ENCODE measurements at places on chromosomes 11 and 22. TPM values are rescaled to one million over a fixed set of nuclear protein-coding genes. Genes with fewer than 3 reads are reported as not detected.

DNA sequence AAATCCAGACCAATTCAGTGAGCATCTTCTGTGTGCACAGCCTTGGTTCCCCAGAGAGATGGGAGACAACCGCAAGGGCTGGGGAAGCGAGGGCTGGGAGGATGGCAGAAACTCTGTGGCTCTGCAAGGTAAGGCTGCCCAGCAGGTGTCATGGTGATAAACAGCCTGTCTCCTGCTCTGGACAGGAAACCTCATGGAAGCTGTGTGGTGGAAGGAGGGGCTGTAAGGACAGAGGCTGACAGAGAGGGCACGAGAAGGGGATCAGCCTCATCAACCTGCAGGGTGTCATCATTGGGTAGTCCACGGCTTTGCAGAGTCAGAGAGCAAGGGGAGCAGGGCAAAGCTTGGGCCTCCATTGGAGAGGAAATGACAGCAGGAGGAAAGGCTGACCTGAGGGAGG is 138.4 kb upstream of the CADM1 start:
- H3K4me3 ChIP-seq, result no peak overlapping the region
- no peaks in the 10 kb centered on the region for H3K4me1 ChIP-seq
- no peak overlapping the region for H3K27ac ChIP-seq
- no peaks in the 10 kb centered on the region for H3K36me3 ChIP-seq

DNA sequence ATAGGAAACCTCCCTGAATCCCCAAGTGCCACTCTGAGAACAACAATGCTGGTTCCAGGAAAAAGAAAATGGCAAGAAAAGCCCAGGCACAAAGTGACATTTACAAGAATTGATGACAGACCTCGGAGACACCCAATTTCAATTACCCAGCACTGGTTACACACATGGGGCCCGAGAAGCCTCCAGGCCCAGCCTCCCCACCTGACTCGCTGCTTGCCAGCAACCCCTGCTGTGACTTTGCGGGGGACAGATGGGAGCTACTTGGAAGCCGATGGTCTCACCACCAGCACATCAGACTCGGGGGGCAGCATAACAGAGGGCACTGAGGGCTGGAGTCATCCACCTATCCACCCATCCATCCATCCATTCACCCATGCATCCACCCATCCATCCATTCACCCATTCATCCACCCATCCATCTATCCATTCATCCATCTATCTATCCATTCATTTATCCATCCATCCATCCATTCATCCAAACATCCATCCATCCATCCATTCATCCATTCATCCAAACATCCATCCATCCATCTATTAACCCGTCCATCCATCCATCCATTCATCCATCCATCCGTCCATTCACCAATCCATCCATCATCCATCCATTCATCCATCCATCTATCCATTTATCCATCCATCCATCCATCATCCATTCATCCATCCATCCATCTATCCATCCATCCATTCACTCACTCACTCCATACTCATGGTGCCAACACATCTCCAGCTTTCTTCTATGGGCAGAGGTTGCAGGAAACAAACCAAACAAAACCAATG is 567.6 kb downstream of the BRD1 start:
- no peaks in the 10 kb centered on the region for H3K36me3 ChIP-seq
- H3K4me1 ChIP-seq, result no peaks in the 10 kb centered on the region
- H3K27me3 ChIP-seq, result peaks cover 15% of the 10 kb centered on the region
- H3K4me3 ChIP-seq, result no peak overlapping the region
- H3K27ac ChIP-seq, result no peak overlapping the region

The SYT12 gene
- total RNA-seq, result 0.11 TPM

DNA sequence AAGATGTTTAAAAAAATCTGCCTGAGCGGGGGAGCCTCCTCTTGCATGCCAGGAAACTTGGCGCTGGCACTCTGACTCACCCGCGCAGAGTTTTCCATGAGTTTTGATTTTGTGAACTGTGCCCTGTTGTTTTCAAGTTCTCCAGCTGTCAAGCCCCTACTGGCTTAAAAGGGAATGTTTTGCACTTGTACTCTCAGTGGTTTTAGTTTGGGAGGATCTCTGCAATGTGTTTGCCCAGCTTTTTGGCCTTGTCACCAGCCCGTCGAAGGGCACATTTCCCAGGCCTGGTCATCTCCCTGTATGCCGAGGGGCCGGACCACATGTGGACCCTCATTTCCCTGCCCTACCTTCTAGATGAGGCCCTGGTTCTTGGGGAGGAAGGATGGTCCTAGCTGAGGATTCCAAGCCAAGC is 12.2 kb downstream of the MRGPRF start:
- no peaks in the 10 kb centered on the region for H3K36me3 ChIP-seq
- no peak overlapping the region for H3K27ac ChIP-seq
- no peaks in the 10 kb centered on the region for H3K27me3 ChIP-seq

DNA sequence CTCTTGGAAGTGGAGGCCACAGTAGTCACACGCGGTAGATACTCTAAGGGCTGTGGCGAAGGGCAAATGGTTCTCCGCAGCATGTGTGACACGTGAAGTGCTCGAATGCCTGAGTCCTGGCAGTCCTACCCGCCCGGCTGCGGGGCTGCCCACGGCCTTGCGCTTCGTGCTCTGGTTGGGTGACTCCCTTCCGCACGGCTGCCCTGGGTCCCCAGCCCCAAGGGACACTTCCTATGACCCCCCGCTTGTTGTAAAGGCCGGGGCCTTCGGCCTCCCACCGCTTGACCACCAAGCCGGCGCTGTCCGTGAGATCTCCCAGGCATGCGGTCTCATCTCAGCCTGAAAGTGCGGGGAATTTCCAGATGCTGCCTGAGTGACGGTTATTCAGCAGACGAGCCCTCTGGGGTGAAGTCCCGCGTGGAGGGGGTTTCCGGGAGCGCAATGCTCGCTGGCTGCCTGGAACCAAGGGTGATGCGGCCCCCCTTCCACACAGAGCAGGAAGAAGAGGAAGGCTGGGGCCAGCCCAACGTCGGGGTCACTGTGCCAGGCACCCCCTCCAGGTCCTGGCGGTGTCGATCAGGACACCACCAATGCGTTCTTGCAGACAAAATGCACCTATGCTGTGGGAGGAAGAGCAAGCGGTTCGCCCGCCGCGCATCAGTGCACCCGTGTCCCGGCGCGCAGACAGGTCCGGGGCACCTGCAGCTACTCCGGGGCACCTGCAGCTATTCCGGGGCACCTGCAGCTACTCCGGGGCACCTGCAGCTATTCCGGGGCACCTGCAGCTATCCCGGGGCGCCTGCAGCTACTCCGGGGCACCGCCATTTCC is 171.2 kb downstream of the OPCML start:
- no peaks in the 10 kb centered on the region for H3K36me3 ChIP-seq
- no peak overlapping the region for H3K4me3 ChIP-seq
- no peak for DNase-seq
- no peak overlapping the region for H3K27ac ChIP-seq
- no peaks in the 10 kb centered on the region for H3K27me3 ChIP-seq
- H3K4me1 ChIP-seq, result no peaks in the 10 kb centered on the region

DNA sequence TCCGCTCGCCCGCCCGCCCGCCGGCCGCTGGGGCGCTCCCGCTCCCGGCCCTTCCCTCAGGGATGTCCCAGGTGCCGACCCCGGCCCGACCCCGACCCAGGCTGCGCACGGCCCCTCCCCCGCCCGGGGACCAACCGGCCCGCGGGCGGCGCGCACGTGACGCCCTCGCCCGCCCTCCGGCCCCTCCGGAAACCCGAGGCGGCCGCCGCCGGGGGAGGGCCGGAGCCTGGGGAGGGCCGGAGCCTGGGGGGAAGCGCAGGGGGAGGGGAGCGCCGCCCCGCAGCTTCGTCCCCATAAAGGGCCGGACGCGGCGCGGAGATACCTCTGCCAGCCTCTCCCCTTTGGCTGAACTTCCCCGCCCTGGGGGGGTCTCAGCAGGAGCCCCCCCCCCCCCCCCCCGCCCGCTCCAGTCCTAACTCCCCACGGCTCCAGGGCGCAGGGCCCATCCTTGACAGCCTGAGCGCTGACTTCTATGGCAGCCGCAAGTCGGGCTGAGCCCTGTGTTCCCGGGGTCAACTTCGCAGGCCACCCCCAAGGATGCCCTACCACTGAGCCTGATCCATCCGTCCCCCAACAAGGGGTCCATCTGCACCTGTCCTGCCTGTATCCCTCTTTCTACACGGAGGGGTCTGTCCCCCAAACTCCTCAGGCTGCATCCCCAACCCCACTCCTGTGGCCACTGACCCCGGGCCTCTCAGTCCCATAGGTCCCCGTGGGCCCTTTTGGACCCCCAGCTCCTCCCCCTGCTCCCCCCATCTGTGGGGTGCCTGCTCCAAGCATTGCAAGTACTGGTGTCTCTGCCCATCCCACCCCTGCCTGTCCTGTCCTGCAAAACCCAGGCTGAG is at the start of gene MAPK12:
MAPK12 (minus strand) TSS at position 69 of the 845 bp plus-strand sequence. CDS start 174 bp downstream, outside the sequence.
- H3K4me1 ChIP-seq, result peaks cover 5% of the 10 kb centered on the region
- DNase-seq, result no peak
- no peaks in the 10 kb centered on the region for H3K36me3 ChIP-seq
- no peak within 1 kb of the TSS for H3K27ac ChIP-seq
- H3K27me3 ChIP-seq, result peaks cover 14% of the 10 kb centered on the region

The MIAT gene
- 19.7 TPM for total RNA-seq

DNA sequence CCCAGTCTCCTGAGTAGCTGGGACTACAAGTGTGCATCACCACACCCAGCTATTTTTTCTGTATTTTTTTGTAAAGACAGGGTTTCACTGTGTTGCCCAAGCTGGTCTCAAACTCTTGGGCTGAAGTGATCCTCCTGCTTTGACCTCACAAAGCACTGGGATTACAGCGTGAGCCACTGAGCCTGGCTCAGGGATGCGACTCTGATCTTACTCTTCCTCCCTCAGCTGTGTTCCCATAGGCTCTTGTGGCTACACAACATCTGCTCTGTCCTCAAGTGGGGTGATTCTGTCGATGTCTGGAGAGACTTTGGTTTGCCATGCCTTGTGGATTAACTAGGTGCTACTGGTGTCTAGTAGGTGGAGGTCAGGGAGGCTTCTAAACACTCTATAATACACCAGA is 127.0 kb upstream of the SERPIND1 start:
- no peak for DNase-seq
- no peak overlapping the region for H3K27ac ChIP-seq
- H3K27me3 ChIP-seq, result no peaks in the 10 kb centered on the region
- H3K4me1 ChIP-seq, result no peaks in the 10 kb centered on the region

GRCh38 chr11:120066738-120067437 is 71.0 kb downstream of the TRIM29 start:
- H3K4me1 ChIP-seq, result no peaks in the 10 kb centered on the region
- no peaks in the 10 kb centered on the region for H3K36me3 ChIP-seq
- no peak overlapping the region for H3K27ac ChIP-seq

GRCh38 chr11:86156397-86156955 is 87.6 kb upstream of the PICALM start:
- no peak overlapping the region for H3K4me3 ChIP-seq
- peaks cover 9% of the 10 kb centered on the region for H3K4me1 ChIP-seq
- no peaks in the 10 kb centered on the region for H3K36me3 ChIP-seq
- no peak for DNase-seq

The STK33 gene
- total RNA-seq, result 1.4 TPM

The SULT4A1 gene
- total RNA-seq, result 0.14 TPM

The LRRC55 gene
- not detected for total RNA-seq

DNA sequence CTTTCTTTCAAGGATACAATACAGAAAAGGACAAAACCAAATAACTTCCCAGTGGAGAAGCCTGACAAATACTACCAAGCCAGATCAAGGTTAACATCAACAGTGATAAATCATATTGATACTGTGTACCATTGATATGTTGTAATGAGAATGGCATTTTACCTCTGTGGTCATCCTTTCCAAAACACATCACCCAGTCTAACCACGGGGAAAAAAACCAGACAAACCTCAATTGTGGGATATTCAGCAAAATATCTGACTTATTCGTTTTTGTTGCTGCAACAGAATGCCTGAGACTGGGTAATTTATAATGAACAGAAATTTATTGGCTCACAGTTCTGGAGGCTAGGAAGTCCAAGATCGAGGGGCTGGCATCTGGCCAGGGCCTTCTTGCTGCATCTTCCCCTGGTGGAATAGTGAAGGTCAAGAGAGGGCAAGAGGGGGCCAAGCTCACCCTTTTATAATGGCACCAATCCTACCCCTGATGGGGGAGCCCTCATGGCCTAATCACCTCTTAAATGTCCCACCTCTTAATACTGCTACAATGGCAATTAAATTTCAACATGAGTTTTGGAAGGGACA is 66.1 kb downstream of the FAM76B start:
- H3K27ac ChIP-seq, result no peak overlapping the region
- no peaks in the 10 kb centered on the region for H3K36me3 ChIP-seq
- H3K4me1 ChIP-seq, result peaks cover 12% of the 10 kb centered on the region
- no peak for DNase-seq
- no peak overlapping the region for H3K4me3 ChIP-seq

The PPFIA1 gene
- total RNA-seq, result 40.5 TPM

GRCh38 chr11:90252053-90252452 is 29.2 kb upstream of the CHORDC1 start:
- no peak overlapping the region for H3K4me3 ChIP-seq
- no peak overlapping the region for H3K27ac ChIP-seq
- no peak for DNase-seq
- no peaks in the 10 kb centered on the region for H3K36me3 ChIP-seq
- H3K4me1 ChIP-seq, result peaks cover 14% of the 10 kb centered on the region
- peaks cover 4% of the 10 kb centered on the region for H3K27me3 ChIP-seq

GRCh38 chr22:24579258-24579601 is 13.6 kb downstream of the LRRC75B start:
- H3K27ac ChIP-seq, result no peak overlapping the region
- no peaks in the 10 kb centered on the region for H3K27me3 ChIP-seq
- DNase-seq, result no peak
- H3K4me1 ChIP-seq, result no peaks in the 10 kb centered on the region
- peaks cover 16% of the 10 kb centered on the region for H3K36me3 ChIP-seq

DNA sequence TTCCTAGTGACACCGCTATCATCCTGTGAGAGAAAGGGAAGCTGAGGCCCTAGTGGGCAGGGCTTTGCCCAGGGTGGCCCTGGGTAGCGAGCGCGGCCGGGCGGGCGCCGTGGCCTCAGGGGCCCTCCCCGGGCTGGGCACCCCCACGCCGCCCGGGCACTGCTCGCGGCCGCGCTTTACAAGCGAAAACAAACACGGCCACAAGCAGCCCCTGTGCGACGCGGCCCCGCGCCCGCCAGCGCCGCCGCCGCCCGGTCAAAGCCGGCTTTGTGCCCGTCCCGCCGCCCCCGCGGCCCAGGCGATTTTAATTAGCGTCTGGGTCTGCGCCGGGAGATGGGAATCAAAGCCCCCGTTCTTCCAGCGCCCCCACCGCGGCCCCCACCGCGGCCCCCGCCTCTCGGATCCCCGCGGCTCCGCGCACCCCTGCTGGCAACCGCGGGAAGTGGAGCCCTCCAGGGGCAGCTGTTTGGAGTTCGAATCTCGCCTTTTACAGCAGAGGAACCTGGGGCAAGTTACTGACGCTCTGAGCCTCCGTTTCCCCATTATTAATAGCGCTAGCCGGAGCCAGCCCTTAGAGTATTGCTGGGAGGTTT is 47.9 kb downstream of the CHRDL2 start:
- H3K36me3 ChIP-seq, result no peaks in the 10 kb centered on the region
- peaks cover 13% of the 10 kb centered on the region for H3K27me3 ChIP-seq
- peak; percentile 29 for DNase-seq
- H3K4me3 ChIP-seq, result no peak overlapping the region
- H3K4me1 ChIP-seq, result no peaks in the 10 kb centered on the region
- no peak overlapping the region for H3K27ac ChIP-seq

All from activated CD4-positive, alpha-beta T cell treated with anti-CD3 and anti-CD28 coated beads for 36 hours (primary cell).